Iris pigment epithelial cell (primary cell): ENCODE measurements at places on chromosomes 1 and 21.

DNA sequence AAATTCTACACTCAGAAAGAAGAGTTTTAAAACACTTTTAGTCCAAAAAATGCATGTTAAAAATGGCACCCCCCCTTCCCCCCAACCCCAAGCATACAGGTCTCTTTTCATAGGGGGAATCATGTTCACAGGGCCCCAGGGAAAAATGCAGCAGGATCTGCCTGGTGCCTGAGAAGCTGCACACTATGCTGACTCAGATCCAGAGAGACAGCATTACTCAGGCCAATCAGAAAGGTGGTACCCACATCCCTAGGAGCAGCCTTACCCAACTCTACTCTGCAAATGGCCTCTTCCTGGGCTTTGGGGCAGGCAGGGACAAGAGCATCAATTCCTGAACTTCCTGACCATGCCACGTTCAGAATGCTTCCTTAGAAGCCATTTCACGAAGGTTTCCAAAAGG is 119.0 kb downstream of the HIVEP3 start:
- peak; percentile 23 for DNase-seq

- DNase-seq = peak; percentile 84
These were observed 38.7 kb downstream of the VTCN1 start for GRCh38 chr1:117171900-117172511.

DNA sequence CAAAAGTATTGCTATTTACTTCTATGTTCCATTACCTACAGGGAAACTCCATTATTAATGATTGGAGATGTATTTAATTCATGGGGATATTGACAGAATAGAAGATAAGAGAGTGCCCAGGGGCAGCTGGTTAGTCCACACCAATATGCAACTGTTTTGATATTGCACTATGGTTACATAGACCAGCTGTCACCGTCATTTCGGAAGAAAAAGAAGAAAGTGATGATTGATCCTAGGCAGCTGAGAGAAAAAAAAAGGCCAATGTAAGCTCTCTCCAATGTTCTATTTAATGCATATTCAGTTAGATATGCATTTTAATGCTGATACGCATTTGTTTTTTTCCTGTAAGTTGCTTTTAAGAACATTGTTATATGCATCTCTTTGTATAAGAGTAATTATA is 1367.2 kb downstream of the KCNT2 start:
- no peak for DNase-seq

DNA sequence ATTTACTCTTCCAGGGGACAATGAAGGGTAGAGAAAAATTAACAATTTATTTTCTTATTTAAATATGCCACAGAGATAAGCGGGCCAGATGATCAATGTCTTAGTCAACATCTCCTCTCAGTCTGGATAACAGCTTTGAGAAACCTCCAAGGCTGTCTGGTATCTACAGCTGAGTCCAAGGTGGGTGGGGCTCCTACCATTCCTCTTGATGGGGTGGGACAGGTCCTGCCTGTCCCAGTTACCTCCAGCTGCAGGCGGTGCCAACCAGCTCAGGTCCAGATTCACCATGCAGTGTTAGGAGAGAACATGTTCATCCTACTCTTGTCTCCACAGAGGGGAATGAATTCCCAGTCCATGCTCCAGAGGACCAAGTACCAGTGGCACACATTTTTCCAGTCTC is 21.1 kb downstream of the CSMD2 start:
- DNase-seq = no peak

GRCh38 chr1:157993147-157993917 is at the start of gene KIRREL1:
Gene KIRREL1 (plus strand): TSS chr1:157993645. CDS start chr1:157993677, 32 bp downstream.
- DNase-seq = peak; percentile 80

DNA sequence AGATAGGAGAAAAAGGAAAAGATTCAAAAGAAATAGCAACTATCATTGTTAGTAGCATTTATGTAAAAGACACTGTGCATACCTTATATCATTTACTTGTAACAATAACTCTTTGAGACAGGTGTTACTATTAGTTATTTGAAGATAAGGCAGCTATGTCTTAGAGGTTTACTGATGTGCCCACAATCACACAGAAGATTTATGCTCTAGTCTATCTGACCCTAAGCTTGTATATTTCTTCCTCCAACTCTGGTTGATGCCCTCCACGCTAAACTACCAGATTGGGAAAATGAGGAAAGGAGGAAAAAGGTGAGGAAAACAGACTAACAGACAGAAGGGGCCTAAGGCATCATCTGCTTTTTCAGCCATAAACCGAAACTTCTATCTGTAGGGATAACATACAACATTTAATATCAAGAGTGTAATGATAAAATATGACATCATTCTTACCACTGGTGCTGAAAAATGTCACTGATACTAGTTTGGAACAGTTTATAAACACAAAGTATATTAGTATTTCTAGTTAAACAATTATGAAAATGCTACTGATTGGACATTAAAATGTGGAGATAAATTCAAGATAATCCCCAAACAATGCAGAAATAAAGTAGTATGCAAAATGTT is 5.1 kb downstream of the COLGALT2 start:
- no peak for DNase-seq

GRCh38 chr1:109024646-109025045 is 17.3 kb downstream of the WDR47 start:
- peak; percentile 33 for DNase-seq
